ENCODE measurements at places on chromosomes 6 and 20.

GRCh38 chr20:709991-710779 lies 34.6 kb upstream of the SCRT2 start:
- DNase-seq, result no peak

GRCh38 chr6:110563711-110564110 lies 87.3 kb upstream of the SLC22A16 start:
- DNase-seq, result no peak

- peak; percentile 96 for DNase-seq
Observed at GRCh38 chr6:159726918-159727716, at the start of gene WTAP. Gene WTAP, plus strand, starts transcription at chr6:159727506. Its CDS starts 8,760 bp downstream, at chr6:159736266.

- DNase-seq, result no peak
Observed at GRCh38 chr6:47239546-47239945, 70.2 kb downstream of the TNFRSF21 start.

- DNase-seq, result no peak
Observed at GRCh38 chr20:13661070-13661685, 22.4 kb upstream of the TASP1 start.

Data from T-cell (primary cell).